ENCODE measurements at places on chromosomes 16 and 17.
A peak's percentile ranks its signal among the peaks of the same experiment; 100 is the strongest.

DNA sequence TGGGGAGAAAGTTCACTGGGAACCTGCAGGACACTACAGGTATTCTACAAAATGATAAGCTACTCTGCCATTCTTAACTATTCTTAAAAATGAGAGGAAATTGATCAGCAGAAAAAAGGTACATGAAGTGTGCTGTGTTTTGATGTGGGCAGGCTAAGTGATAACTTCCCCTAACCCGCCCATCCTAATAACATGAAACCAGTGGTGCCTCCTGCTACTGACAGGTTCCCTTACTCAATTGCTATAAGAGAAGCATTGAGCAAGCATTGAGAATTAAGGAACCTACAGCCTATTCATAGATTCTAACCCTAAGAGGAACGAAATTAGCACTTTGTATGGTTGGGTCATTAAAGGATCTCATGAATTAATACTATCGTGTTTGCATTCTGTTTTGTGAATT lies 18.9 kb downstream of the XYLT1 start:
- DNase-seq: no peak

- DNase-seq: no peak
These were observed 84.9 kb downstream of the ABCA8 start for GRCh38 chr17:68870161-68870826.

GRCh38 chr17:55705847-55706246 lies 16.8 kb downstream of the TMEM100 start:
- DNase-seq: no peak

GRCh38 chr17:49952912-49953497 lies 16.0 kb upstream of the DLX4 start:
- DNase-seq: no peak

GRCh38 chr17:72021417-72022041 lies 99.3 kb upstream of the SOX9 start:
- no peak for DNase-seq

GRCh38 chr16:86087896-86088230 lies 188.9 kb downstream of the IRF8 start:
- DNase-seq: no peak

DNA sequence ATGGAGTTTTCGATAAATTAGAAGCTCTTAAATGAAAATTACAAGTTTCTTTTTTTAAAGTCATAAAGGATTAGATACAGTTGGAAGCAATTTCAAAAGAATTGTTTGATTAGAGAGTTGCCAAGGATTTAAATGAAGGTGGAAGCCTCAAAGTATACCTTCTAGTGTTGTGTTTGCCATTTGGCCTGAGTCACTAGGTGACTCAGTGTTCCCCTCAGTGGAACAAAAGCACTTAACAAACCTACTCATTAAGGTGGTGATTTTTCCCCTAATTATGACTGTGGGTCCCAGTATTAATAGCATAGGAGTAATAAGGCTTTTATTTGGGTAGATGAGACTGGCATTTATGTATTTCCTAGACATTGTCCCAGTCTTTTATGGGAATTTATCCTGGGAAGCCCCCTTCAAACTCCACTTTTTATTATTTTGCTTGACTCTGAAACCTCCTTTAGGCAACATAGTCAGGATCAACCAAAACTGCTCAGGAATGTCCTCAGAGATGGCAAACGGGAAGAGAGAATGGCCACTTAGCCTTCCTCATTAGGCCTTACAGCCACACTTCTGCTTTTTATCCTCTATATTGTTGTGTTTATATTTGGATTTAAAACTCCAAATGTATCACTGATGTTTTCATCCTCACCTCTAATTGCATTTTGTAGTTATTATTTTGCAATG lies 161.0 kb downstream of the FTO start:
- DNase-seq: no peak

DNA sequence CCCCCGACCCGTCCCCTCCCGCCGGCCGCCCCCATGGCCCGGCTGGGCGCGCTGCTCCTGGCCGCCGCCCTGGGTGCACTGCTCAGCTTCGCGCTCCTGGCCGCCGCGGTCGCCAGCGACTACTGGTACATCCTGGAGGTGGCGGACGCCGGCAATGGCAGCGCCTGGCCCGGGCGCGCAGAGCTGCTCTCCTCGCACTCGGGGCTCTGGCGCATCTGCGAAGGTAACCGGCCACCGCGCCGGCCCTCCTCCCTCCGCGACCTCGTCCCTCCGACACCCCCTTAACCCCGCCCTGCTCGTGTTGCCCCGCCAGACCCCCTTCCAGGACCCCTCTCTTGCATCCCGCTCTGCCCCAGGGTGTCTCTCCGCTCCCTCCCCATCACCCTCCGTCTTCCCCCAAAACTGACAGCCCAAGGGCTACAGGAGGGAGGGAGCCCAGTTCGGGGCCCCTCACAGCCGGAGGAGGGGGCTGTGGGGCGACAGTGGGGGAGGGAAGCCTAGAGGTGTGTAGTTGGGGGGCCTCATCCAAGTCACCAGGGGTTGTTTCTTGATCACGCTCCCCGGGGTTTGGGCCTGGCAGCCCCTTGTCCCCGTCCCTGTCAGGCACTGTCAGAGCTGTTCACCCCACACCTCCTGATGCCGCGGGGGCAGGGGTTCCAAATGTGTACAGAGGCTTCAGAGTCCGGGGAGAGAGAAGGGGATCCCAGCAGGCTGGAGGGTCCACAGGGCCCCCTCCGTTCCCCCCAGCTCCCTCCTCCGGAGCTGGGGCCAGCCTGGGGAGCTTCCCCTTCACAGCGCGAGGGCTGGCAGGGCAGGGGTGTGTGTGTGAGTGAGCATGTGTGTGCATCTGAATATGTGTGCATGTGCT lies 794 bp downstream of the TMEM235 start:
- DNase-seq: no peak

DNA sequence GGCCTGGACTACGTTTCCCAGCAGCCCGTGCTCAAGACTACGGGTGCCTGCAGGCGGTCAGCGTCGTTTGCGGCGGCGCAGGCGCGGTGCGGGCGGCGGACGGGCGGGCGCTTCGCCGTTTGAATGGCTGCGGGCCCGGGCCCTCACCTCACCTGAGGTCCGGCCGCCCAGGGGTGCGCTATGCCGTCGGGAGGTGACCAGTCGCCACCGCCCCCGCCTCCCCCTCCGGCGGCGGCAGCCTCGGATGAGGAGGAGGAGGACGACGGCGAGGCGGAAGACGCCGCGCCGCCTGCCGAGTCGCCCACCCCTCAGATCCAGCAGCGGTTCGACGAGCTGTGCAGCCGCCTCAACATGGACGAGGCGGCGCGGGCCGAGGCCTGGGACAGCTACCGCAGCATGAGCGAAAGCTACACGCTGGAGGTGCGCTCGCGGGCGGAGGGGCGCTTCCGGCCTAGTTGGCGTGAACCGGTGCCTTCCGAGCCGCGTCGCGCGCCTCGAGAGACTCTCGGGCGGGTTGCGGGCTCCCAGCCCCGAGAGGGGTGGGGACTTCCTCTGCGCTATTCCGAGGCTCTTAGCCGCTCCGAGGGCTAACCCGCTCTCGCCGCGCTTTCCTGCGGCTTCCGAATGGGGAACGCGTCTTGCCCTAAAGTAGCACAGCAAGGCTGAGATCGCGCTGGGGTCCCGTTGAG lies at the start of gene RBL2:
RBL2 (plus strand) TSS at position 95 of the 689 bp plus-strand sequence; CDS start at position 181, 86 bp downstream.
- DNase-seq: peak; percentile 48

- DNase-seq: no peak
These were observed at the start of gene CD79B for GRCh38 chr17:63931981-63932561. Gene CD79B (minus strand): TSS chr17:63932331. CDS start chr17:63932261, 70 bp downstream.

DNA sequence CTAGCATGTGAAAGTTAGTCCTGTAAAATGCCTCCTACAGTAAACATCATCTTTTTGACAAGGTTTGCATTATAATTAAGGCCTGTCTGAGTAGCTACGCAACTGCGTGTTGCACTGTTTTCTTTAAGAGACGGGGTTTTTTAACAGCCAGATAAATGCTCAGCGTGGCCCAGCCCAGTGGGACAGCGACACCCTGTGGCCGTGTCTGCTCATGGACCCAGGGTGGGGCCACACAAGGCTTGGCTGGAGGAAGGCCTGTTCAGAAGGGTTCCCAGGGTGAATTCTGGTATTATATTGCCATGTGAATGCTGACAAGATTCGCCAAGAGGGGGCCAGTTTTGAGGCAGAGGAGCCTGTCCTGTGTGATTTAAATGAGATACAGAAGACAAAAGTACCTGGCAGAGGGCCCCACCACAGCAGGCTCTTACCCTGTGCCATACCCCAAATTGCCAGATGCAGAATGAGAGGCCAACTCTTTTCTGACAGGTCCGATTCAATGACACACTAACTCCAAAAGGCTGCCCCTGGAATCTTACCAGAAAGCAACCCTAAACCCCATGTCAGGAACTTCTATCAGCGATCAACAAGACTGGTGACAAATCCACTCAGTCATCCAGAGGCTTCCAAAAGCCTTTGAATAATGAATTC lies 65.9 kb upstream of the IRX6 start:
- peak; percentile 37 for DNase-seq

DNA sequence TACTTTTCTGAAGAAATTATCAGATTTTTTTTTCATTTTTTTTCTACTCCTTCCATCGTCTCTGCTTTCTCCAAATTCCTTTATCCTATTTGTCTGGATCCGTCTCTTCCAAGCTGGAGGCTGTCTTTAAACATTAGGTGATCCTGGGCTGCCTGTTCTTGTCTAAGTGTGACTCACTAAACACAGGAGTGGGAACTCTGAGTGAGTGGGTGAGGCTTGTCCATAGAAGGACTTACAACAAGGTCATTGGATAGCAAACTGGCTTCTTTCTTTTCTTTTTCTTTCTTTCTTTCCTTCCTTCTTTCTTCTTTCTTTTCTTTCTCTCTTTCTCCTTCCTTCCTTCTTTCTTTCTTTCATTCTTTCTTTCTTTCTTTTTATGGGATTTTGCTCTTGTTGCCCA lies 18.2 kb downstream of the ALOX15 start:
- no peak for DNase-seq

GRCh38 chr17:3843935-3844516 lies 2.0 kb downstream of the NCBP3 start:
- no peak for DNase-seq

DNA sequence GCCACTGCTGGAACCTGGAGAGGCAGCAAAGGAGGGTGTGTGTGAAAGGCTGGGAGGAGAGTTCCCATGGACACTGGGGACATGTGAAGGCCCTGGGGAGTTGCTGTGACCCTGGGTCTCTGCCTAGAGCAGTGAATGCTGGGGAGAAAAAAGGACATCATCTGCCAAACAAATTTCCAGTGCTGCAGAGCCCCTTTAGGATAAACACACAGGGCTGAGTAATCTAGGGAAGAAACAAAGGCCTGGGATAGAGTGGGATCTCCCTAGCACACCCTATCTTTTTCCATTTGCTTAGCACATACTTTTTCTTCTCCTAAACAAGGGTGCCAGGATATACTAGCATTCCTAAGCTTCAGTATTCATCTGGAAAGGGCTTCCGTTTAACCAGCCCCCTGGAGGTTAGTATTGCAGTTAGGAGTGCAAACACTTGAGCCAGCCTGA lies 3.3 kb upstream of the HIGD1B start:
- DNase-seq: no peak

DNA sequence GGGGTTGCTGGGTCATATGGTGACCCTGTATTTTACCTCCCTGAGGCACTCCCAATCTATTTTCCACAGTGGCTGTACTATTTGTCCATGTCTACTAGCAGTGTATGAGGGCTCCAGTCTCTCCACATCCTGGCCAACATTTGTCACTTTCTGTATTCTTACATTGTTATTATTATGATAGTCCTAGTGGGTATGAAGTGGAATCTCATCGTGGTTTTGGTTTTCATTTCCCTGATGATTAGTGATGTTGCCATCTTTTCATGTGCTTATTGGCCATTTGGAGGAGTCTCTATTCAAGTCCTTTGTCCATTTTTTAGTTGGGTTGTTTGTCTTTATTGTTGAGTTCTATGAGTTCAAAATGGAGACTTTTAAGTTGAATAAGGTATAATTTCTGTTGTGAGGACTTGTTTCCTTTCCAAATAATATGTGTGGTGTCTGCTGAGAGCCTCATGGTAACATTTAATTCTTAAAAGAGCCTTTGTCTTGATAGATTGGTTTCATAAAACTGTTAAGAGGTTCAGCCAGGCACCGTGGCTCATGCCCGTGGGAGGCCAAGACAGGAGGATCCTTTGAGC lies 108.2 kb downstream of the RPTOR start:
- DNase-seq: no peak

- no peak for DNase-seq
These were observed 116.9 kb downstream of the DNAH3 start for GRCh38 chr16:21033704-21034103.

- no peak for DNase-seq
These were observed 13.0 kb upstream of the GSE1 start for GRCh38 chr16:85600078-85600477.

- no peak for DNase-seq
These were observed 128.6 kb downstream of the IRF8 start for GRCh38 chr16:86027373-86028126.

DNA sequence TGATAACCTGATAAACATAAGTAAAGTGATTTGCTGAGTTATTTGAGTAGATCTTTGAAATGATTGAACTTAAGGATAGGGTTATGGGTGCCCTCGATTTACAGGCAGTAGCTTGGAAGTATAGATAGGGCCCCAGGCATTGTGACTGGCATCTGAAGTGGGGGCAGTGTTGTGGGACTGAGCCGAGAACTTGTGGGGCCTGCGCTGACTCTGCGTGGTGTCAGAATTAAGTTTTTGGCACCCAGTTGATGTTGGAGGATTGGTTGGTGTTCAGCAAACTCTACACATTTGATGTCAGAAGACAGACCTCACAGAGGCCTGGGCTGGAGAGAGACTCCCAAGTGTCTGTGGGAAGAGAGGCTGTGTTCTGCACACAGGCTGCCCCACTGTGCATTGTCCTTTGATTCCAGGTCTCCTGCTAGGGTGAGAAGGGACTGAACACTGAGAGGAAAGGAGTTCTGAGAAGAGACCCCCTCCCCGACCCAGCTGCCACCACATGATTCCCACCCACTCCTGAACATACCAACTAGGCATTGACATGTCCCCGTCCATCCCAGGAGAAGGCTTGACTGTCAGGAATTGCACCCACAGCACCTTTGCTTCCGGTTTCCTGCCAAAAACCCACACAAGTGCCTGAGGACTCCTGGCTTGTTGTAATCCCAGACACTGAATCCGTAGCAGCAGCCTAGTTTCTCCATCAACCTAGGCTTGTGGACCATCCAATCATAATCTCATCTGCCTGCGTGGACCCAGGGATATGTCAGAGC lies 4.5 kb downstream of the ZNF267 start:
- no peak for DNase-seq

DNA sequence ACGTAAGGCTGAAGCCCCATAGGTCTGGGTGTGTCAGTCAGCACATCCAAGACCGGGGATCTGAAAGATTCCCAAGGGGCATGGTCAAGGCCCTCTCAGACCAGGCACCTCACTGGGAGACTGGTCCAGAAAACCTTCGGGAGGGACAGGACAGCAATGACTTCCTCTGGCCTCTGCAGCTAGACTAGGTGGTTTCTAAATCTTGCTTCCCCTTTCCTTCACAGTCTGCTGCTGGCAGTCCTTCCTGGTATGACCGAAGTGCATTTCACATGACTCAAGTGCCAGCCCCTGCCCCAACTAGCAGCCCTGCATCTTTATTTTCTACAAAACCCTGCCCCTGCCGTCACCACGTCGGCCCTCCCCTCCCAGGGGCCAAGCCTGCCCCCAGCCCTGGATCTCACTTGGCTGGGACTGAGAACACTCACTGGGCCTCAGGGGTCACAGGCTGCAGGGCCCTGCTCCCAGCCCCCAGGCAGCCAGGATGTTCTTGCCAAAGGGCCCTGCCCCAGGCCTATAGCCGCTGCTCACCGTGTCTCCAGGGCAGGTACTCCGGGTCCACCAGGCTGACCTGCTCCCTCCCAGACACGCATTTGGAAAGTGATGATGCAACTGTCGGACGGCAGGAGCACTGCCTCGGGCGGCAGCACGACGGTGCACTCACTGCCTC lies 18.3 kb downstream of the POLR3K start:
- no peak for DNase-seq

Data from fibroblast of skin of left biceps (primary cell).